DMS79 treated with DMSO at 0.1 percent for 48 hours (cell line): ENCODE measurements at places on chromosomes 1 and 21.

GRCh38 chr1:85952460-85952859 lies 204.1 kb downstream of the COL24A1 start:
- DNase-seq: no peak

DNA sequence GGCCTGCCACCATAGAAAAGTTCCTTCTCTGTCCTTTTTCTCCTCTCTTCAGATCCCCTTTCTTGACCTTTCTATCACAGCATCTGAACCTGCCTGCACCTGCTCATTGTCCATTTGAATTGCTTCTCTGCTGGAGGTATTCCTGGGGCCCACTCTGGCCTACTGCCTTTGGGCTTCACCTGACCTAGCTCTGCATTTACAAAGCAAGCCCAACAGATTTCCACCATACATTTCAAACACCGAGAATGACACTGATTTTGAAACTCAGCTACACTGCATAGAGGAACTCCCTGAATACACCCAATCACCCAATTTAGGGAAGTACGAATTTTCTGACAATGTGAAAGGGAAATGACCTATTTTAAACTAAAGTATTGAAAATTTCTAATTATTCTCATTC lies 284.5 kb upstream of the USP25 start:
- DNase-seq: no peak

GRCh38 chr1:31749785-31750735 lies 14.1 kb downstream of the ADGRB2 start:
- no peak for DNase-seq

DNA sequence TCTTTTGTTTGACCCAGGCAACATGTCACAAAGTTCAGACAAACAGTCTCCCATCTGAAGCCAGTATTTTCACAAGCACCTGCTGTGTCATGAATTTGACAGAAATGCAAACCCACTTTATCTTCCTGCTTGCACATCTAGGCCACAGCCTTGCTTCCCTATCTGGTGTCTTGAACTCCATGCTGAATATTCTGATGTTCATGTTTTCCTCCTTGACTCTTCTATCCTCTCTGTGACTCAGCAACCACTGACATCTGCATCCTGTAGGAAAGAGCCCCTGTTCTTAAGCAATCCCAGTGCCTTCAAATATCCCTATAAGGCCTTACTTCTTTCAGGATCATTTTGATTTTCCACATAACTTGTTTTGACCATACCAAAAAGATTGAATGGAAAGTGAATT lies 6.5 kb downstream of the CD55 start:
- DNase-seq: no peak

GRCh38 chr21:35565204-35565611 lies 495.1 kb downstream of the SETD4 start:
- no peak for DNase-seq

GRCh38 chr1:220062629-220063028 lies 16.3 kb upstream of the EPRS1 start:
- DNase-seq: no peak

DNA sequence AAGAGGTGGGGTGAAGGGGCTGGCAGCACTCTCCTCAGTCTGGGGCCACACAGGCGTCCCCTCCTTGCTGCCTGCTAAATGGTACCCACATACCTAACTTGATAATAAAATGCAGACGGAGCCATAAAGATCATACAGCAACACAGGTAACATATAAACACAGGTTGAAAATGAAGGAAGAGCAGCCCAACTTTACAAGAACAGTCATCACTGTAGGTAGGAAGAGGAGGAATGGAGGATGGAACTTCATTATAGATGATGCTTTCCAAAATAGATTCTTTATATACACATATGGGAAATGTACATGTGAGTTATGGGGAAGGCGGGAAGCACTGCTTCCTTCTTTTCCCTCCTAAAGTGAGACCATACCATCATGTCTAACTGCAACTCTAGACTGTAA lies 13.4 kb downstream of the C2CD2 start:
- DNase-seq: no peak

- DNase-seq: no peak
These were observed 24.1 kb downstream of the PAFAH2 start for GRCh38 chr1:25973610-25974321.

- DNase-seq: peak; percentile 13
These were observed 41.9 kb downstream of the CHML start for GRCh38 chr1:241598249-241598648.

- peak; percentile 94 for DNase-seq
These were observed 2.9 kb upstream of the S100A2 start for GRCh38 chr1:153568367-153569099.

GRCh38 chr1:19737104-19737825 lies 62.5 kb downstream of the TMCO4 start:
- no peak for DNase-seq

- DNase-seq: no peak
These were observed 15.0 kb upstream of the PRDM16 start for GRCh38 chr1:3053986-3054385.

- no peak for DNase-seq
These were observed 208.2 kb upstream of the KIAA0040 start for GRCh38 chr1:175400766-175401165.

GRCh38 chr1:27666294-27666693 lies 5.7 kb downstream of the IFI6 start:
- DNase-seq: no peak

- DNase-seq: no peak
These were observed 9.4 kb upstream of the UBR4 start for GRCh38 chr1:19219451-19219850.

DNA sequence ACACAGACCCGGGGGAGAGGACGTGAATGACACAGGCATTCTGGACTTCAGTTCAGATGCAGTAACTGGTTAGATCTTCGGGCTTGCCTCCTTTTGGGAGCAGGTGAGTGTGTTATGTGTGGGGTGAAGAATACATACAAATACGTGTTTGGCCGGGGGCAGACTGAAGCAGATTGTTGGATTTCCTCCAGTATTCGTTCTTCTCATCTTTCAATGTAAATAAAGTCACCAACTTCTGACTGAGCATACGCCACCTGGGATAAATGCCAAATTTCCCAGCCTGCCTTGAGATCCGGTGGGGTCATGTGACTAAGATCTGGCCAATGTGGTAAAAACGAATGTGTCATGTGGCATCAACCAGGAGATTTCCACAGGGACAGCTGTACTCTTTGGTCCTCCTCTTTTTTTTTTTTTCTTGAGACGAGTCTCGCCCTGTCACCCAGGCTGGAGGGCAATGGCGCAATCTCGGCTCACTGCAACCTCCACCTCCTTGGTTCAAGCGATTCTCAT lies 189.8 kb downstream of the RGS7 start:
- no peak for DNase-seq

DNA sequence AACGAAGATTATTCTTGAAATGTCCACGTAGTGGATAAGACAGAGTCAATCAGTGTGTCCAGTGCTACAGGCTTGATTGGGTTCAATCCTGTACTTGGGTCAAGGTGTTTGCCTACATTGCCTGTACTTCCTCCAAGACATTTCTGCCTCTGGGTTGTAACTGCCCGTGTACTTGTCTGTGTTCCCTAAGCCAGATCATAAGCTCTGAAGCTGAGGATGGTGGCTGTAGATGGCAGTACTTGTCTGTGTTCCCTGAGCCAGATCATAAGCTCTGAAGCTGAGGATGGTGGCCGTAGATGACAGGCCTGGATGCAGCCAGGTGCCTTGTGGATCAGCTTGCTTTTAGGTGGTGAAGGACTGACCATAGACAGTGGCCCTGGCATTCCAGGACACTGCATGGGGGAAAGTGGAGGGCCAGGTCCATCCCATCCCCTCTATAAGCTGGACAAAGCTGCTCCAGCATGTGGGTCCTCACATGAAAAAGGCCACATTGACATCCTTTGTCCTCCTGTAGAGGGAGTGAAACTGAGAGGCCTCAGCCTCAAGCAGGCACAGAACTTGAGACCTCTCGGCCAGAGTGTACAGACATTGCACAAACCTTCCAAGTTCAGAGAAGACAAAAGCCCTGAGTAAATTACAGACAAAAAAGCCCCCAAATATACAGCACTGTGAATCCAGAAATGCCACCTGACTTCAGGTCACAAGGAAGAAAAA lies 2.0 kb upstream of the SRM start:
- no peak for DNase-seq

- DNase-seq: no peak
These were observed 154.0 kb downstream of the CLEC20A start for GRCh38 chr1:178342745-178343144.

DNA sequence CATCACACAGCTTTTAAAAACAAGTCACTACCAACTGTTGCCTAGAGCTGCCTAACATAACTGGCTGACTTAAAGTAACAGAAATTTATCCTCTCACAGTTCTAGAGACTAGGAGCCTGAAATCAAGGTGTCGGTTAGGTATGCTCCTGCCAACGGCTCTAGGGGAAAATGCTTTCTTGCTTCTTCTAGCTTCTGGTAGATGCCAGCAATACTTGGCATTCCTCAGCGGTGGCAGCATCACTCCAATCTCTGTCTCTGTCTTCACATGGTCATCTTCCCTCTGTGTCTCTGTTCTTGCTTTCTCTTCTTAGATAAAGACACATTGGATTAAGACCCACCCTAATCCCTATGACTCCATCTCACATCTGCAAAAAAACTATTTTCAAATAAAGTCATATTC lies 51.5 kb downstream of the DMRTA2 start:
- DNase-seq: no peak

DNA sequence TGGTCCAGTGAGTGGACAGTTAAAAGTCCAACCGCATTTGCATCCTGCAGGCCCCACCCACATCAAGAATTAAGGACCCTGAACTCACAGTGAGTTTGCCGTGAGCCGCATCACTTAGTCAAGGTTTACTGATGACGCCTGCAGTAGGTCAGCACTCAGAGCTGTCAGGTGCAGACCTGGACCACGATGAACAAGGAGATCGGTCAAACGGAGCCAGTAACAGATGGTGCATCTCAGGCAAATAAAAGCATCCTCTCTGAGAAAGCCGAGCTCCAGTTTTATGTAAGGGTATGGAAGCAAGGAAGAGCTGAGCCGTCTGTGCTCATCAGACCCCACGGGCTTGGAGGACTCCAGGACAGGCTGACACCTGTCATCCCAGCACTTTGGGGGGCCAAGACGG lies 4.5 kb downstream of the PRDM15 start:
- no peak for DNase-seq

- no peak for DNase-seq
These were observed 44.1 kb upstream of the CYYR1 start for GRCh38 chr21:26617176-26617575.

- no peak for DNase-seq
These were observed 79.0 kb downstream of the ZNF281 start for GRCh38 chr1:200330741-200331428.

DNA sequence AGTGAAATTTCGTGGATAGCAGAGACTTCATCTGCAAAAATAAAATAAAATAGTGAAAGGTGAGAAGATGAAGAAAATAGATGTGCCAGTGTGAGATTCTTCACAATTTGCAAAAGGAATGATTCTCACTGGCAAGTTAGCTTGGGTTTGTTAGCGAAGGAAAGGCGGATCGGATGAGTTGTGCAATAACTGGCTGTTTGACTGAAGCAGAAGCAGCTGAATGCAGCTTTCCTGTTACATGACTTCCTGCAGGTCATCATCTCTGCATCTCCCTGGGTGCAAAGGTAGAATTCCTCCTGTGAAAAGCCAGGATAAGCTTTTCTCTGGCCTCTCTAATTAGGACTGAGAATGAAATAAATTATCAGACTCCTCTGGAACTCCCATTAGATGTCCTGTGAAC lies 263.1 kb upstream of the CHRM3 start:
- DNase-seq: no peak

DNA sequence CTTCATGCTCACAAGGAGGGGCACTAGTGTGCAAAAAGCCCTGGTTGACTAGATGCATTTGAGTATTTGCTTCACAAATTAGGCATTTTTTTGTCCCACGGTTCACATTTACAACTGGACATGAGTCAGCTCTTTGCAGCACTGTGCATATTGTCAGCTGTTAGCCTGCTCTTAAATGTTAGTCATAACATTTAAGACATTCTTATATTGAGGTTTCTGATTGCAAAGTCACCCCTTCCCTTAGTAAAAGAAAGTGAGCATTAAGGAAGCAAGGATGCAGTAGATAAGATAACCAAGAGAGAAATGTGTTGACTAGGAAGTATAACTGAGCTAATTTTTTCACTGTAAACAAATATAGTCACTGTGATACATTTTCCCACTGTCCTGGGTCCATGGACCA lies 132.6 kb upstream of the CTTNBP2NL start:
- DNase-seq: no peak

DNA sequence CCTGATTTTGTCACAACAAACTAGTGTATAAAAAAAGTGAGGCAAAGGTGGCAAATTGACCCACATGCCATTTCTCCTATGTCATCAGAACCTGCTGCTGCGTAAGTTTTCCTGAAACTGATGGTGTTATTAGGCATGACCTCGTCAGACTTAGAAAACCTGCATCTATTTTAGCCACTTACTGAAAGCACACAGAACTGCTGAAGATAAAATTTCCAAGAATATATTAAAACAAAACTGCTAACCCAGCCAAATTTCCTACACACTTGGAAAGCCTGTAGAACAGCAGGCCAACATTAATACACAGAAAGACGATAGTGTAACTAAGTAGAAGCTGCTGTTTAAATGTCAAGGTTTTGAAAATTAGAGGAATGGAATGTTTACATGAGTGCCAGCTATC lies 674.5 kb upstream of the CXADR start:
- DNase-seq: no peak

- DNase-seq: no peak
These were observed 298.5 kb upstream of the PROX1 start for GRCh38 chr1:213689260-213689659.

- DNase-seq: no peak
These were observed 8.2 kb downstream of the SYT2 start for GRCh38 chr1:202702088-202702487.

GRCh38 chr1:39590546-39590945 lies 14.0 kb upstream of the PABPC4 start:
- DNase-seq: no peak

DNA sequence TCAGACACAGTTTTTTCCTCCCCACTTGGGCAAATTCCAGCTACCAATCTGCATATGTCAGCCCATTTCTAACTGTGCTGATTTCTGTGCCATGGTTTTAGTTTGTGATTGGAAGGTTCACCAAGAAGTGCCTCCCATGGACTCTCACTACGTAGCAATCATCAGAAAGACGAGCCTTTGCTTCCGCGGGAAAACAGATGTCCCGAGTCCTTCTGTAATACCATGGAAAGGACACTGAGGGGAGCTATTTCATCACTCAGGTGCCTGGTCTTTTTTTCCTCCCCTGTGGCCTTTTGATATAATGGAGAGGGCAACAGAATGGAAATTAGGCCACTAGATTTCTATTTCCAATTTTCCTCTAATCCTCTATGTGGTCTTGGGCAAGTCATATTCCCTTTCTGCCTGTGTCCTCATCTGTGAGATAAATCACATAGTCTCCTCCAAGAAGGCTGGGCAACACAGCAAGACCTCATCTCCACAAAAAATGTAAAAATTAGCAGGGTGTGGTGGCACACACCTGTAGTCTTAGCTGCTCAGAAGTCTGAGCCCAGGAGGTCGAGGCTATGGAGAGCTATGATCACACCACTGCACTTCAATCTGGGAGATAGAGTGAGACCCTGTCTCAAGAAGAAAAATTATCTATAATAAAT lies 24.8 kb downstream of the LEMD1 start:
- peak; percentile 46 for DNase-seq

- DNase-seq: no peak
These were observed 167.1 kb downstream of the LYPLAL1 start for GRCh38 chr1:219340796-219341195.
